ENCODE measurements at places on chromosomes 6 and 20.

DNA sequence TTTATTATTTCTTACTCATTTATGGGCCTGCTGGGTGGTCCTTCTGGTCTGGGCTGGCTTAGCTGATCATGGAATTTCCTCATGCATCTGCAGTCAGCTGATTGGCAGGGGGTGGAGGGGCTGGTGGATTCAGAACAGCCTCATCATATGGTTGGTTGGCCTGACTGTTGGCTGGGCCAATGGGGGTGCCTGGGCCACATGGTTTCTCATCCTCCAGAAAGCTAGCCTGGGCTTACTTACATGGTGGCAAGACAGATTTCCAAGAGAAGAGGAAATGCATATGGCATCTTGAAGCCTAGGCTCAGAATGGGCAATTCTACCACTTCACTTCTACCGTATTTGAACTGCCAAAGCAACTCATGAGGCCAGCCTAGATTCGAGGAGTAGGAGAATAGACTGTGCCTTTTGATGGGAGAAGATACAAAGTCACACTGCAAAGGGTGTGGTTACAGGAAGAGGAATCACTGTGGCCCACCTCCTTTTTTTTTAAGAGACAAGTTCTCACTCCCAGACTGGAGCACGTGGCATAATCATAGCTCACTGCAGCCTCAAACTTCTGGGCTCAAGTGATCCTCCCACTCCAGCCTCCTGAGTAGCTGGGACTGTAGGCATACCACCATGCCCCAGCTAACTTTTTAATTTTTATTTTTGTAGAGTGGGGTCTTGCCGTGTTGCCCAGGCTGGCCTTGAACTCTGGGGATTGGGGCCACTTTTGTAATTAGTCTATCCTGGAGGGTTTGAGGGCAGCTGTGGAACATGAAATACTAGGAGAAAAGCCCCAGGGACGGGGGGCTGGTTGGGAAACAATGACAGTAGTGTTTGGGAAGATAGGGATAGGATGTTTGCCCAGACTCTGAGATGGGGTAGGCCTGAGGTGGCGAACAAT, 47.6 kb upstream of the RNF24 start:
- DNase-seq: no peak

DNA sequence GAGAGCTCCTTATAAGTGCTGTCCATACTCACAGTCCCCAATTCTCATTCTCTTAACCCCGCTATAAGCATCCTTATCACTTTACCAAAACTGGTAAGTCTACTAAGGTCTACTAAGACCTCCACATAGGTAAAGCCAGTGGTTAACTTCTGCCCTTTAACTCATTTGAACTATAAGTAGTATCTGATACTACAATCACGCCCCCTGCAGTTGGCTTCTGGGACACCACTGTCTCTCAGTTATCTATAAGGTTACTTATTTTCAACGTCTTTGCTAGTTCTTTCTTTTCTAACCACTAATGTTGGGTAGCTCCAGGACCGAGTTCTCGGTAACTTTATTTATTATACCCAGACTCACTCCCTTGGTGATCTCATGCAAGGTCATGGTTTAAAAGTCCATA, 142.6 kb downstream of the ARHGAP18 start:
- DNase-seq: peak; percentile 53

DNA sequence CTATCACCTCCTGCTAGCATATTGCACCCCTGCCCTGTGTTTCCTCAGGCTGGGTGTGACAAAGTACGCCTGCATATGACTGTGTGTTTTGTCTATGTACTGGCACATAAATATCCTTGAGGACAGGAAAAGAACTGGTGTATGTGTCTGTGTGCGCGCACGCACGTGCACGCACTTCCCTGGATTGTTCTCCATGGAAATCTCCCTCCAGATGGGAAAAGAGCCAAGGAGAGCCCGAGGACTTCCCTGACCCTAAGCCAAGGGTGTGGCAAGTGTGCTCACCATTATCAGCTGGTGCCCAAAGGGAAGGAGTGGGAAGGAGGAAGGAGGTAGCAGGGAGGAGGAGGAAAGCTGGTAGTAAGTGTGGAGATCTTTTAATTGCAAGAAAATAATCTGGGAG, 117.6 kb downstream of the HIVEP2 start:
- no peak for DNase-seq

GRCh38 chr6:35777356-35778102, 1.1 kb downstream of the CLPSL2 start:
- DNase-seq: no peak

DNA sequence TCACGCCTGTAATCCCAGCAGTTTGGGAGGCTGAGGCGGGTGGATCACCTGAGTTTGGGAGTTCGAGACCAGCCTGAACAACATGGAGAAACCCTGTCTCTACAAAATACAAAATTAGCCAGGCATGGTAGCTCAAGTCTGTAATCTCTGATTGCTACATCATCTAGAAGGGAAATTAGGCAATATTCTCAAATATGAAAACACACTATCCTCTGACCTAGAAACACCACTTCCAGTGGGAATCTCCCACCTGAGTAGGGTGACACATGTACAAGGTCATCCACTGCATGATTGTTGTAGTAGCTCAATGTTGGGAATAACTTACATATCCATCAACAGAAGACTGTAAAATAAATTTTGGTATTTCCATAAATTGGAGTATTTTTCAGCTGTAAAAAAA, 19.1 kb upstream of the SIRPD start:
- peak; percentile 11 for DNase-seq

- peak; percentile 14 for DNase-seq
Measured at GRCh38 chr6:148617530-148617929, 129.3 kb upstream of the UST start.

DNA sequence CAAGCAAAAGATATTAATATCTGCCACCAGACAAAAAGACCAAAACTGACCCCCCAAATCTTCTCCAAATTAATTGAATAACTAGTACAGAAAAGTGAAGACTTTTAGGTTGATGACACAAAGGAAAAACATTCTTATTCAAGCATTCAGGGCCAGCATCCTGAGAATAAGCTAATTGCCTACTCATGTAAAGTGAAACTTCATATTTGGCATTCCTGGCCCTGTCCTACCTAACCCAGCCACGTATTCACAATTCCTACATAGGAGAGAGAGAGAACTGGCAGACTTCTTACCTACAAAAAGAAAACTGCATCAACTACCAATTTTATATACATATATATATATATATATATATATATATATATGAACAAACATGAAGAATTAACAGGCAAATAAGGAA, 4.9 kb upstream of the ASCC3 start:
- DNase-seq: no peak

DNA sequence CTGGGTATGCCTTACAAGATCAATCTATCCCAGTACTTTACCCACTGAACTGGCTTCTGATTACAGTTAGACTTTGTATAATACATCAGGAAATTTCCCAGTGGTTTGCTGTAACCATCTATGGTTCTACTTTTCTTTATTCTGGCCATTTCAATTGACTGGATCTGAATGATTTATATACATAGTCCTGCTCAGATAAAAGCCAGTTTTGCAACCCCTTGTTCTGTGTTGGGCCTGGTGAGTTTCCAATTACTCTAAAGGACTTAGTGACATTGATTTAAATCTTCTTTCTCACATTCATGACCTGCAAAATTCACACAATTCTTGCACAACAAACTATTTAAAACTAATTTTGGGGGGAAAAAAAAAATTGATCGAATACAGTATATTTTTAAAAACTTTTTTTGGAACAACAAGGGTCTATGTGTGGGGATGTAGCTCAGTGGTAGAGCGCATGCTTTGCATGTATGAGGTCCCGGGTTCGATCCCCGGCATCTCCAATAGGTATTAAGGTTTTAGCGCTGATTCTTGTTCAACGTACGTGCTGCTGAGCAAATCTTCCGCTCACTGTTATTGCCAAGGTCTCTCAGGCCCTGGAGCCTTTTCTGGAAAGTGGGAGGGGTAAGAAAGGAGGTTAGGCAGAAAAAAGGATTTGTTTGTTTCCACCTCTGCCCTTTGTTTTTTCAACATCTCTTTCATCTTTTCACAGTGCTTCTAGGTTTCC, 117.5 kb downstream of the GPX5 start:
- DNase-seq: peak; percentile 90

DNA sequence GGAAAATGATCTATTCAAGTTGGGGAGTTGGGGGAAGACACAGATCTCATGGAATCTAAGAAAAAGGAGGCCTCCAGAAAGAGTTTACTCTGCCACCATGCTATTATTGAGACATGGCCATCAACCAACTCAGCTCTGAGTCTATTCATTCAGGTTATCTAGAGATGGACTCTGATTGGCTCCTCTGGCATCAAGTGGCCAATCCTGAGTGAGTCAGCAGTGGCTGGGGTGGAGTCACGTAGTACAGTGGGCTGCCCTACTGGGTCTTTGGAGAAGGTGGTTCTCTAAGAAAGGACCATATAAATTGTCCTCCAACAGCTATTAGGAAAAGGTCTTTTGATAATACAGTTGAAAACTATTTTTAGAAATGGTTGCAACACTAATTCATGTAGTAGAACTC, 42.1 kb downstream of the LYRM2 start:
- DNase-seq: peak; percentile 23

DNA sequence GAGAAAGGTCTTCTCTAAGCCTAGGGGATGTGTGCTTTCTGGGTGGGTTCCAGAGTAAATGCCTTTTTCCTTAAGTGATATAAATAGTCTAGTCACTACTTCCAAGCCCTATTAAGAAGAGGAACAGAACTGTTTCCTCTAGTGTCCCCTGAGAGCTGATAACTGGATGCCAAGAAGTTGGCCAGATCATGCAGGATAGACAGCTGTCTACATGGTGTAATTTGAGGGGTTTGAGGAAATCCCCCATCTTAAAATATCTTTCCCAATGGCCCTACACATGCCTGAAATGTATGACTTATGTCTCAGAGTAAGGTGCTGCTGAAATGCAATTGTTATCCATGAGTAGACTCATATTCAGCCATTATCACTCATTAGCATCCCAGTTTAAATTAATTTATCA, 20.2 kb upstream of the PIM1 start:
- peak; percentile 56 for DNase-seq

DNA sequence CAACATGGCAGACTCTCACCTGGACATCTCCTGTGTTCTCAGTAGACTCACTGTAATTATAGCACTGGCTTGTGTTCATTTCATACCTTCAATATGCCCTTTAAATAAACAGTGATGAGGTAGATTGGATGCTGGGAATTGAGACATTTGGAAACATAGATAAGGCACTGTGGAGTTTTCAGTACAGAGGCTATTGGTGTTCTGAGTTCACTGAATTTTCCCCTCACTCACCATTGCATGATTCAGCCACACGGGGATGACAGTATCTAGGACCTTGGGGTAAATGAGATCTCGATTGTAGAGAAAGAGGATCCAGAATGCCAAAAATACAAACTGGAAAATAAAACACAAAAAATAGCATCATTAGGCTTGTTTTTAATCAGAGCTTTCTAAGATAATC, 12.6 kb downstream of the ADTRP start:
- DNase-seq: no peak

DNA sequence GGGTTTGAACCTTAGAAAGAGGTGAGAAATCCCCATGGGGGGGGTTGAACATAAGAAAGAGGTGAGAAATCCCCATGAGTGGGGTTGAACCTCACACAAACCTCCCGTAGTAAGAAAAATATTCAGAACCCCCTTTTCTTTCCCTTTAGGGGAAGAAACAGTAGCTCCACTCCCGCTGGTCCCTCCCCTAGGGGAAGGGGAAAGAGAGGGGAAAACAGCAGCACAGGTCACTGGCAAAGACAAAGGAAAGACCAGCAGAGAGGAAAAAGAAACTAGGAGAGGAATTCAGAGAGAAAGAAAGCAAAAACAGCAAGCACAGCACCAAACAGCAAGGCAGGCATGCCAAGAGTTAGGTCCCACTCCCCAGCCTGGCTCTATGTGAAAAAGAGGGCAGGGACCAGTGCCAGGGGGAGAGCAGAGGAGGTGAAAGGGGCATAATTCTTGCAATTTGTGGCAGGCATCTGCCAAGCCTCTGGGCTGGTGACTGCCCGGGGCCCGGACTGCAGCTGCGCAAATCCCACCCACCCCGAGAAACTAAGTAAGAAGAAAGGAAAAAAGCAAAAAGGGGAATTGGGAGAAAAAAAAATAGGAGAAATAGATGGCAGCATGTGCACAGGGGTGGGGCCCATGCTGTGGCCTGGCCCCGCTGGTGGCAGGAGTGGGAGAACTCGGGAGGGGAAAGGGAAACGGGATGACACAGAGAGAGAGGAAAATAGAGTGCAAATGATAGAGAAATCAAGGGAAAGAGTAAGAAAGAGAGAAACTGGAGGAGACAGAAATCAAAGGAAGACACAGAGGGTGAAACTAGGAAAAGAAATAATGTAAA, 15.1 kb upstream of the GOPC start:
- no peak for DNase-seq

- peak; percentile 14 for DNase-seq
Measured at GRCh38 chr6:71533939-71534379, 245.3 kb downstream of the OGFRL1 start.

- DNase-seq: no peak
Measured at GRCh38 chr6:110529907-110530306, 53.5 kb upstream of the SLC22A16 start.

DNA sequence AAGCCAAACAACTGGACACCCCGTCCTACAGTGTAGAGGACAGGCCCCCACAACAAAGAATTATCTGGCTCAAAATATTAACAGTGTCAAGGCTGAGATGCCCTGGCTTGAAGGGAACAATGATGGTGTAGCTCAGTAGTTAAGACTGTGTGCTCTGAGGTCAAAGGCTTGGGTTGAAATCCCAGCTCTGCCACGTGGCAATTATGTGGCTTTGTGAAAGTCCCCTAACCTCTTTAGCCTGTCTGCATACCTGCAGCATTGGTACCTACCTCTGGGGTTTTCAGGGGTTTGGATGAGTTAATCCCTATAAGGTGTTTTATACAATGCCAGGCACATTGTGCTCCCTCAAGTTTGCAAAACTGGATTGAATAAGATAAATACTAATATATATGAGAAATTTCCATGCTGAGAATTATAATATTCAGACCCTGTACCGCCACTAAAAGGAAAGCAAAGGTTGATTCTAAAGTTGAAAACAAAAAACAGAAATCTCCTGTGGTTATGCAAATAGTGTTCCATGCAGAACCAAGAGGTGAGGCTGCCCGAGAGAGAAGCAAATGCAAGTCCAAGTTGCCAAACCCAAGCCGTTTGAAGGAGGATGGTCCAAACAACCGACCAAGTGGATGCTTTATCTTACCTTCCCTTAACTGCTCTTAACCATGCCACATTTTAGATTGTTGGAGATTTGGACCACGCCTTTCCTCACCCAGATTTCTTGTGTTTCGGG, 199.8 kb downstream of the NFATC2 start:
- no peak for DNase-seq

DNA sequence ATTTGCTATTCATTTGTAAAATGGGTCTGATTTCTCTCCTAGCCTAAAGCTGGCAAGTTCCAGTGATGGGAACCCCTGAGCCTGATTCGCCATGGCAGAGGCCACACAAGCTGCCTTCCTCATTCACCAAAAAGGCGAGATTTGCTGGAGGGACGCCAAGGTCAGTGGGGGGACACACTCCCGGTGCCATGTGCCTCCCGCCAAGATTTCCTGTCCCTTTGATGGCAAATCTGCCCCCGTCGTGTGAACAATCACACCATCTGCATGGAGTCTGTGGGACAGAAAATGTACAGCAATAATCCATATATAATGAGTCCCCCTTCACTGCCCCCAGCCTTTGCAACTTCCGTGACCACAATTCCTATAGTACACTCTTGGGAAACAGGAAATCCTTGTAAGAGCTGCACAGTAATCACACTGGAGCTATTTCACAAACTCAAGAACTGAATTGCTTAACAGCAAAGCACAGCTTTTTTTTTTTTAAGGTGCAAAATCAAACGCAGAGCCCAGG, 15.7 kb upstream of the IGF2R start:
- peak; percentile 93 for DNase-seq

GRCh38 chr6:27872642-27873020, 39.6 kb downstream of the OR2B2 start:
- DNase-seq: no peak

GRCh38 chr20:46832555-46832954, 62.1 kb upstream of the EYA2 start:
- no peak for DNase-seq

- DNase-seq: no peak
Measured at GRCh38 chr20:12721636-12722035, 287.1 kb upstream of the SPTLC3 start.

Data from NB4 (cell line).